ENCODE measurements at places on chromosomes 12 and 14. TPM values are rescaled to one million over a fixed set of nuclear protein-coding genes. Genes with fewer than 3 reads are reported as not detected.

Gene RFX4
- total RNA-seq, result not detected

Gene DAO
- not detected for total RNA-seq

Gene SLCO1B3
- total RNA-seq, result not detected

Gene KCNMB4
- total RNA-seq, result 1.9 TPM

Gene PLEKHD1
- total RNA-seq, result 0.07 TPM

Gene PPFIA2
- not detected for total RNA-seq

Gene RD3L
- not detected for total RNA-seq

Gene TCL1A
- total RNA-seq, result not detected

Gene KRT82
- not detected for total RNA-seq

Gene HCAR3
- not detected for total RNA-seq

Gene GUCY2C
- not detected for total RNA-seq

Gene BLTP3B
- total RNA-seq, result 39.0 TPM

Gene OR4E2
- not detected for total RNA-seq

Gene OVCH1
- under 0.01 TPM for total RNA-seq

Gene COCH
- total RNA-seq, result 0.57 TPM

Gene MYF5
- total RNA-seq, result not detected

Gene C3AR1
- total RNA-seq, result 0.27 TPM

Gene SLC7A7
- total RNA-seq, result 14.7 TPM
